ENCODE measurements at places on chromosomes 5 and 9.

GRCh38 chr5:26945901-26946300, 92.5 kb downstream of the CDH9 start:
- no peak for DNase-seq

GRCh38 chr5:58451732-58452565, 7.9 kb downstream of the PLK2 start:
- no peak for DNase-seq

DNA sequence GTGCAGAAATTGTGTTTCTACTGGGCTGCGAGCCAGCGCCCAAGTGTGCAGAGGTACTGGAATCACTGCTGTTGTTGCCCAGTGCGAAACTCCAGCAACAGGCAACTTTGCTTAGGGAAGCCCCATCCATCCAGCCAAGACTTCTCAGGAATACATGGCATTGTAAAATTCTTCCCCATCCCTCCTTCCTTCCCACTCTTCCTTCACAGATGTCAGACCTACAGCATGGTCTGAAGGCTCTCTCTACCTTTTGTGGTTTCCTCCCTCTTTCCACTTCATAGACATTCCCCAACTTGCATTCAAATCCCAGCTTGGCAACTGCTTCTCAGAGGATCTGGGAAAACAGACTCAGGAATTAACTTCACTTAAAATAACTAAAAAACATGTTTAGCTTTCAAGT, 30.4 kb downstream of the ARL15 start:
- no peak for DNase-seq

DNA sequence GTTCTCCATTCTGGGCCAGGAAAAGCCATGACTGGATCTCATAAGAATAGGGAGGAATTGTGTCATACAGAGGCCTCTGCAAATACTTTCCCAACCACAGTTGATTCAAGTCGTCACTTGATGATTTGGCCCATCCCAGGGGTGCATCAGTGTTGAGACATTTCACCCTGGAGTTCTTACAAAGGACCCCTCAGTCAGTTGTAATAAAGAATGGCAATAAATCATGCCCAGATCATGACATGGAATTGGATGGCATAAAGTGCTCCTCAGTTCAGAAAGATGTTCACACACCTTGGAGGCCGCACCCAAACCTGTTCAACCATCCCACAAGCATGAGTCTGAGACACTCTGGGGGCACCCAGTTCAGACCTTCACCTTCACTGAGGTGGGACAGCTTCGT, 168.1 kb downstream of the NR3C1 start:
- DNase-seq, result no peak

DNA sequence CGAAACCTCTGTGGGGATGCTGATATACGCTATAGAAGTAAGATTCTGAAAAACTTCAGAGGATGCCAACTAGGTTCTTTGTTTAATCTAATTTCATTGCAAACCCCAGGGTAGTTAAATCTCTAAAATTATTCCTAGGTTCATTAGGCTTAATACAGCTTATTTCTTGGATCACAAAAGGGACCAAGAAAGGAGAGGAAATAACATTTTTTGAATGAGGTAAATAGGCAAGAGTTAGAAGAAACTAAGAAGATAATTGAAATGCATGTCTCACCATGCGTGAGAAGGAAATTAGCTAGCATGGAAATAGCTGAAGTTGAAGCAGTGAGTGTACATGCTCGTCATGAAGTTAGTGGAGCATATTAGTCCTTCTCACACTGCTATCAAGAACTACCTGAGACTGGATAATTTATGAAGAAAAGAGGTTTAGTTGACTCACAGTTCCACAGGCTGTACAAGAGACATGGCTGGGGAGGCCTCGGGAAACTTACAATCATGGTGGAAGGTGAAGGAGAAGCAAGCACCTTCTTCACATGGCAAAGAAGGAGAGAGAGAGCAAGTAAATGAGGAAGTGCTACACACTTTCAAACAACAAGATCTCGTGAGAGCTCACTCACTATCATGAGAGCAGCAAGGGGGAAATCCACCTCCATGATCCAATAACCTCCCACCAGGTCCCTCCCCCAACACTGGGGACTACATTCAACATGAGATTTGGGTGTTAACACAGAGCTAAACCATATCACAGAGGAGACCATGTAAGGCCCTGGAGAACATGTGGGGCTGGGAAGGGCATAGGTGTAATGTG, 125.1 kb upstream of the OSMR start:
- DNase-seq, result no peak

- DNase-seq, result no peak
Measured at GRCh38 chr5:180487556-180487955, 6.6 kb upstream of the CNOT6 start.

DNA sequence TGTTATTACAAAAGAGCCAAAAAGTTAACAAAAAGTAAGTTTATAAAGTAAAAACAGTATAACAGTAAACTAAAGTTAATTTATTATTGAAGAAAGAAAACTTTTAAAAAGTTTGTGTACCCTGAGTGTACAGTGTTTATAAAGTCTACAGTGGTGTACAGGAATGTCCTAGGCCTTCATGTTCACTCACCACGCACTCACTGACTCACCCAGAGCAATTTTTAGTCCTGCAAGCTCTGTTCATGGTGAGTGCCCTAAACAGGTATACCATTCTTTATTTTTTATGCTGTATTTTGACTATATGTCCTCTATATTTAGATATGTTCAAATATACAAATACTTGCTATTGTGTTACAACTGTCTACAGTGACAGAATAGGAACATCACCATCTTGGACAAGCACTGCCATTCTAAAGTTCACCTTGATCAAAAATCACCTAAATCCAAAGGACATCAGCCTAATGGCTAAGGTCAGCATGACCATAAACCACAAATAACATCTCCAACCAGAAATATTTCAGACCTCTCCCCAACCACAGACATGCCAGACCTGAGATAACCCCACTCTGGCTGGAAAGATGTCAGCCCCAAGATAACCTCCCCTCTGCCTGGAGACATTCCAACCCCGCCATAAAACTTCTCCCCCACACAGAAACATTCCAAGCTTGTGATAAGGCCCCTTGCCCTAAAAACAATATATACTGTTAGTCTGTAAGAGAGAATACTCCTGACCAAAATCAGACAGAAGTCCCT, 56.1 kb downstream of the AGXT2 start:
- no peak for DNase-seq

DNA sequence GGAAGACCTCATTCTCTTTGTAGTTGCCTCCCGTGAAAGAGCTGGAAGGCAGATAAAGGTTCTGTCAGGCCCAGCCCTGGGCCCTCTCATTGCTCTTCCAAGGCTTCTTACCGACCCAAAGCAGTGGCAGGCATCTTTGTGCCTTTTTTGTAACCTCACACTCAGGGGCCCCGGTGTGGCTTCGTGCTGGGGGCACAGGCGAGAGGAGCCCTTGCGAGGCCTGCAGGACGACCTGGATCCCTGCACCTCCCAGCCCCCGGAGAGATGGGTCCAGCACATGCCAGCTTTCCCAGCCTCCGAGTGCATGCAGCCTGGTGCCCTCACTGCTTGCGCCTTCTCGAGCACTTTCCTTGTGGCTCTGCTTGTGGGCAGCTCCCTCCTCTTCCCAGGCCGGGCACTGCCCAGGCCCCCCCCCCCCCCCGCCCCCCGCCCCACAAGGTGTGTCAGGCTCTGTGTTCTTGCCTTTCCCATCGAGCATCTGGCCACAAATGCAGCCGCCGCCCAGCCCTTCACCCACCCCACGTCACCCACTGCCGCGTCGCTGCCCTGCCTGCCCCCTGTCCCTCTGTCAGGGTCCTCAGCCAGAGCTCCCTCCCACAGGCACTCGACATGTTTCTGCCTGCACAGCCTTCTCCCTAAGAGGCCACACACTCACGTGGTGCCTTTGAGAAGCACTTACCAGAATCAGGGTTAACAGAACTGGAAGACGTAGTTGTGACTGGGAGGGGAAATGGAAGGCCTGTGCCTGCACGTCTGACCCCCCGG, 63.7 kb upstream of the CACNA1B start:
- no peak for DNase-seq

- DNase-seq, result no peak
Measured at GRCh38 chr5:174589011-174589410, 135.4 kb upstream of the MSX2 start.

GRCh38 chr5:114118511-114118910, 243.4 kb upstream of the KCNN2 start:
- DNase-seq, result no peak

GRCh38 chr5:109250533-109251329, 159.0 kb downstream of the PJA2 start:
- no peak for DNase-seq

- DNase-seq, result no peak
Measured at GRCh38 chr5:157925786-157926671, 67.1 kb upstream of the CLINT1 start.

- no peak for DNase-seq
Measured at GRCh38 chr9:3549225-3549624, 23.4 kb upstream of the RFX3 start.

GRCh38 chr9:16552252-16552651, 318.2 kb downstream of the BNC2 start:
- no peak for DNase-seq

GRCh38 chr9:125329978-125330377, 68.4 kb downstream of the GAPVD1 start:
- no peak for DNase-seq

GRCh38 chr9:82180711-82181110, 192.1 kb downstream of the SPATA31D1 start:
- no peak for DNase-seq

GRCh38 chr5:116572350-116573278, 2.0 kb downstream of the SEMA6A start:
- DNase-seq, result no peak
